ENCODE measurements at places on chromosomes 13 and 19.

DNA sequence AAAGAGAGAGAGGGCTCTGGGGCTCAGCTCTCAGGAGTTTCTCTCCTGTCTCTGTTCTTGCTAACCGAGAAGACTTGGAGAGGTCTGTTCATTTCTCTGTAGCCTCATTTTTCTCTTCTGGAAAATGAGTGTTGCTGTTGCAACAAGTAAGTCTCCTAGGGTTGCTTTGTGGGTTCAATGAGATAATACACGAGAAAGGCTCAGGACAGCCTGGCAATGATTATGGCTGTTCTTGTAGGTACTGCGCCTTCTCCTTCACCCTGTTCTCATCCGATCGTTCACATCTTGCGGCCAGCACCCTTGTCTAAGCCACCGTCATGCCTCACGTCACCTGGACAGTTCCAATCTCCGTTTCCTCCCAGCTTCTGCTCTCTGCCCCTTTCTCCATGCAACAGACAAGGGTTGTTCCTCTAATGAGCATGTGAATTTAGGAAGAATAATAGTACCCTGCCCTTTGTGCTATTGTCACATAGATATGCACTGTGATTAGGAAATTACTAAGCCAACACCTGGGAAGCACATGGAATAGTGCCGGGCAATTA lies 4.2 kb downstream of the C5AR1 start:
- DNase-seq: no peak

GRCh38 chr13:79417741-79418140 lies 11.7 kb upstream of the RBM26 start:
- DNase-seq: no peak

DNA sequence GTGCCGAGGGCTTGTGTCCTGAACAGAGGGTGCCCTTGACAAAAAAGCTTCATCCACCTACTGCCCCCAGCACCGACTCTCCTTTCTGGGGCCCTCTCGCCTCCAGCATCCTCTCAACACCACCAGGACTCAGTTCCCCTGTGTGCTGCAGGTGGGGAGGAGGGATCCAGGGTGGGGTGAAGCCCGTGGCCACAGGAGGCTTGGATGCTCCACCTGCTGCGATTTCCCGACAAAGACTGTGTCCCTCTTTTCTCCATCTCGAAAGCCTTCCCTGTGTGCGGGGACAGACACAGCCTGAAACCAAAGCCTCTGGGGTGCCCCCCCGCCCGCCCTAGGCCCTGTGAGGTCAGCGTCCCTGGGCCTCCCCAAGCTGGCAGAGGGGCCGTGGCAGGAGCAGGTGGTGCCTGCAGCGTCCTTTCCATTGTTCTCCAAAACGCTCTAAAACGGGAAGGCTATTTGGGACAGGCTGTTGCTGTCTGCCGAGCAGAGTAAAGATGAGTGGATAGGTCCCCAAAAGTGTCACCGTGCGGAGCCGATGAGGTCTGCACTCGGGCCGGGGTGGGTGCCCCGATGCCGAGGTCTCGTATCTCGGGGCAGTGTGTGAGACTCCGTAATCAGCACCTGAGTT lies 185.7 kb downstream of the PTPRS start:
- no peak for DNase-seq

DNA sequence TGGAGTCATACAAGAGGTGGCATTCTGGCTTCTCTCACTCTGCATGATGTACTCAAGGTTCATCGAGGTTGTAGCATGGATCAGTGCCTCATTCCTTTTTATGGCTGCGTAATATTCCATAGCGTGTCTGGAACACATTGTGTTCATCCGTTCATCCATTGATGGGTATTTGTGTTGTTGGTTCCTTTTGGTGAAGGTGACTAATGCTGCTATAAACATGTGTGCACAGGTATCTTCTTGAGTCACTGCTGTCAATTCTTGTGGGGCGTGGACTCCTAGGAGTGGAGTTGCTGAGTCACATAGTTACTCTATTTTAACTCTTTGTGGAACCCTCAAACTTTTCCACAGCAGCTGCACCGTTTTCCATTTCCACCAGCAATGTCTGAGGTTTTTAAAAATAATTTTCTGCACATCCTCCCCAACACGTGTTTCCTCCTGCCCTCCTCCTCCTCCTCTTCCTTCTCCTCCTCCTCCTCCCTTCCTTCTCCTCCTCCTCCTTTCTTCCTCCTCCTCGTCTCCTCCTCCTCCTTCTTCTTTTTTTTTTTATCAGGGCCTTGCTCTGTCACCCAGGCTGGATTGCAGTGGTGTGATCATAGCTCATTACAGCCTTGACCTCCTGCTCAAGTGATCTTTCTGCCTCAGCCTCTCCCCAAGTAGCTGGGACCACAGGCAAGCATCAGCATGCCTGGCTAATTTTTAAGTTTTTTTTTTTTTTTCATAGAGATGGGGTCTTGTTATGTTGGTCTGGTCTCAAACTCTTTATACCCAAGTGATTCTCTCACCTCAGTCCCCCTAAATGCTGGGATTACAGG lies 2.0 kb upstream of the TMEM221 start:
- no peak for DNase-seq

- no peak for DNase-seq
These were observed 110.2 kb downstream of the RAP2A start for GRCh38 chr13:97544031-97544765.

DNA sequence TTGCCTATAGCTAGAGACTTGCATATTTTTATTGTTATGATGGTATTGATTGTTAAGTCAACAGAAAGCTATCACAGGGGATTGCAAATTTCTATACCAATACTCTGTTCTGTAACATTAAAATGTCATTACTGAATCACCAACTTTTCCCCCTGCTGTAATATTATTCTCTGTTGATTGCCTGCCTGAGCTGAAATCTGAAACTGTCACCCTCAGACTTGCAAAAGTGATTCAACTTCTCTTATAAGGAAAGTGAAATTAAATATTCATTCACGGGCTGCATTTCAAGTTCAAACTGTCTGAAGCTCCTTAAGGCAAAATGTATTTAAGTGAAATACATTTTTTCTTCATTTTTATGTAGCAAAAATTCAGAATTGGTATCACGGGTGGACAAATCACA lies 723.2 kb downstream of the PCDH9 start:
- no peak for DNase-seq

GRCh38 chr19:31421856-31422255 lies 72.6 kb upstream of the TSHZ3 start:
- DNase-seq: no peak

DNA sequence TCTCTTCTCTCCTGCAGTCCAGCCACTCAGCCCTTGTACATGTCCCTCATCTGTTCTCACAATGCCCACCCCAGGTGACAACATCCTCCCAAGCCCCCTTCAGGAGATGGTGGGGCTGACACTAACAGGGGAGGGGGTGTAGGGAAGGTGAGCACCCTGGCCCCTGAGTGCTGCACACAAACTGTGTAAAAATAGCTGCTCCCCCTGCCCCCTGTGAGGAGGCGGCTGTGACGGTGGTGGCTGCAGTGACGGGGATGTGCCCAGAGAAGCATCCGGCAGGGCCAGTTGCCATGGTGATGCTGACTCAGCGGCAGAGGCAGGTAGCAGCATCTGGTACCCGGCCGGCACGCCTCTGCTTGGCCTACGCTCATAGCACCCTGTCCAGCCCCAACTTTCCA lies 13.0 kb upstream of the JUND start:
- DNase-seq: no peak

DNA sequence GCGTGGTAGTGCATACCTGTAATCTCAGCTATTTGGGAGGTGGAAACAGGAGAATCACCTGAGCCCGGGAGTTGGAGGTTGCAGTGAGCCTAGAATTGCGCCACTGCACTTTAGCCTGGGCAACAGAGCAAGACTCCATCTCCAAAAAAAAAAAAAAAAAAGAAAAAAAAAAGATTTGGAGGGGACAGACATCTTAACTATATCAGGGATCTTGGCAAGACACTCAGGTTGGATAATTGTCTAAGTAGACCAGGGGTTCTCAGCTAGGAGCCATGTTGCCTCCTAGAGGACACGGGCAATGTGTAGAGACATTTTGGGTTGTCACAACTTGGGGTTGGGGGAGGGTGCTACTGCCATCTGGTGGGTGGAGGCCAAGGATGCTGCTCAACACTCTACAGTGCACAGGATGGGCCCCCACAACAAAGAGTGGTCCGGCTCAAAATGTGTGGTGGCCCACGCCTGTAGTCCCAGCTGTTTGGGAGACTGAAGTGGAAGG lies 1.9 kb upstream of the ZNF580 start:
- DNase-seq: no peak

GRCh38 chr19:1105008-1105872 lies 1.4 kb downstream of the GPX4 start:
- no peak for DNase-seq

DNA sequence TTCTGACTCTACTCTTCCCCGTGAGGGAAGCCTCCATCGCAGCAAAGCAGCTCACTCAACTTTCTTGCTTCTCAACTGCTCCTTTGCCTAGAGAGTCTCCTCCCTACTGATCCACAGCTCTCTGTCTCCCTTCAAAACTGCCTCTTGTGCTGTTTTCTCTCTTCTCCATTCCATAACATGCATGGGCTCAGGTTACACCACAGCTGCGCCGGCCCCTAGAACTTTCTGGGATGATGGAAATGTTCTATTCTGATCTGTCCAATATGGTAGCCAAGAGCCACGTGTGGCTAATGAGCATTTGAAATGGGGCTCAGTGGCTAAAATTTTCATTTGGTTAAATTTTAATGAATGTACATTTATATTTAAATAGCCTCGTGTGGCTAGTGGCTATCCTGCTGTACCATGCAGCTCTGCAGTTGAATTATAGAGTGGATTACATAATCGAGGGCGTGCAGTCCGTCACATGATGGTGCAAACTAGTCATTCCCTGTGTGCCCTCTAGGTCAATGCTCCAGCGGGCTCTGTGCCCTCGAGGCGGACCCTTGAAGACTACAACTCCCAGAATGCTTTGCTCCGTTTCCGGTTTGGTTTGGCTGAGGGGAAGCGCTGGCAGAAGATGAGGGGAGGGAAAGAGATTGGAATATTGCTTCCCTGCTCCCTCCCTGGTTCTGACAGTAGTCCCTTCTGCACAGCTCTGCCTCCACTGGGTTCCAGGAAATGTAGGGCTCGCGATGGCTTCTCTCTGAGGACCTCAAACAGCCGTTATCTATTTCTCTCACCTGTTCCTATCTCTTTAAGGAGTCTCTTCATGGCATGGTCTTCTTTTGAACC lies 109.8 kb downstream of the CACNA1A start:
- no peak for DNase-seq

DNA sequence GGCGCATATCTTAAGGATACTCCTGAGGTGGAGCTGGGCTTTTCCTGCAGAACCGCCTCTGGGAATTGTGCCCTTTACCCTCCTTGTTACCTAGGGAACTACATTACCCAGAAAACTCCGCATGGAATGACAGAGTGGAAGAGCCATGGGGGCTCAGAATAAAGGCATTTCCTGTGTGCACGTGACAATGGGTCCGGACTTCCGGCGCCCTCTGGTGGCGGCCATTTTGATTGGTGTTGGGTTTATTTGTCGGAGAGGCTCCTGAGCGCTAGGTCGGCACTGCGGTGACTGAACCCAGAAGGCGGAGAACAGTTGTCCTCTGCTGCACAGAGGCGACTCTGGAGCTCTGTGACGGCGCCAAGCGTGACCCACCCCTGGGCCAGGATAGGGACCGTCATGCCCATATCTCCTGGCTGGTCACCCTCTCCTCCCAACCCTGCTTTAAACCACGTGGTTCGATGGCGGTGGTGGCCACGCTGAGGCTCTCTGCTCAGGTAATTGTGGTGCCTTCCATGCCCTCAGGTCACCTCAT lies at the start of gene ZNF587B:
TSS of gene ZNF587B (plus strand) at position 229 of the 532 bp plus-strand sequence. CDS start at position 459, 230 bp downstream.
- DNase-seq: no peak

DNA sequence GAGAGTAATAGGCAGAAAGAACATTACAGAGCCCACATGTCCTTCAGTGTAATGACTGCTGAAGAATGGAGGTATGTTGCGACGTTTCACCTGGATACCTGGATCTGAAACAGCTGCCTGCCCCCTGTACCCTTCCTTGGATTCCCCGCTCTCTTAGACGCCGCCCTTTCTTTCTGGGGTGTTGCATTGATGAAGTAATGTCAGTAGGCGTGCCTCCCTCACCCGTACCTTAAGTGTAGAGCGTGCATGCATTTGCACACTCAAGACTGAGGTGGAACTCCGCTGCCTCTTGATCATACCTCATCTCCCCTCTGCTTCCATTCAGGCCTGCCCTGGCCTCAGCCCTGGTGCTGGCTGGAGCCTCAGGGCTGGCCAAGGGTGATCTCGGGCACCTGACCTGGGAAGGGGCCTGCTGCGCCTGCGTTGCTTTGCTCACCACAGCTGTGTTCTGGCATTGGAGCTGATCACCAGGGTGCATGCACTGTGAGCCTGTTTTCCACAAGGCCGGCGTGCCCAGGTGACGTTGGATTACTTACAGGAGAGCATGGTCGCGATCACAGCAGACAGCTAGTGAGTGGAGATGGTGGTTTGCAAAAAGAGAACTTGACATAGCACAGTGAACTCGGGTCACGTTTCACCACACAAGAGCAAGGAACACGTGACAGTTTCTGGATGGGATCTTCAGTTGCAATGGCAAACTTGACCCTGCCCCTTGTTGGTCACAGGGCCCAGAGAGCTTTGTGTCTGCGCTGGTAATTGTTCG lies 99.0 kb downstream of the ARHGEF7 start:
- DNase-seq: no peak

DNA sequence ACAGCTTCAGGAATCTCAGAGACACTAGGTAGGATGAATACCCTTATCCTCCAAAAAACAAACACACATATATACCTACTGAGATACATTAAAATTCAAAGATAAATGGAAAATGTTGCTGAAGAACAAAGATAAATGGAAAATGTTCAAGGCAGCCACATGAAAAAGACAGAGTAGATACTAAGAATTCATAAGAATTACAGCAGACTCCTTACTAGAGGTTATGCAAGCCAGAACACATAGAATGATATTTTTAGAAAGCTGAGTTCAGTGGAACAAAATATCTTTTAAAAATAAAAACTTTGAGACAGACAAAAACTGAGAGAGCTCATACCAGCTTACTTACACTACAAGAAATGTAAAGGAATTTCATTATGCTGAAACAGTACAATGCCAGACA lies 35.6 kb downstream of the UCHL3 start:
- DNase-seq: no peak

GRCh38 chr19:35311901-35312665 lies 16.9 kb upstream of the CD22 start:
- no peak for DNase-seq

DNA sequence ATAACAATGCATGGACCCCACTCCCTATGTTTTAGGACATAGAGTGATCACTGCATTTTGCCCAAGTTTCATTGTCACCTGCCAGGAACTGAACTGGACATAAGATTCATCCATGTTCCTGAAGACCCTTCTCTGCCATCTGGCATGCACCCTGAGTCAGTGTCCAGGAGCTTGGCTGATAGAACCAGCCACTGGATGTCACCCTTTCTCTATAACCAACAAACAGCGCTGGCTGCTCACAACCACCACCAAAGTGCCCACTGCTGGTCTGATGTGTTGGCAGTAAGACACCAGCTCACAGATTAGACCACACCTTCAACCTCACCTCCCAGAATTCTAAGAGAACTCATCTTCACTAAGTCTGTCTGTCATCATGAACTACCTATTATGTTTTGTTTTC lies 333.4 kb downstream of the ITGBL1 start:
- peak; percentile 60 for DNase-seq

GRCh38 chr13:52156724-52157261 lies 2.6 kb downstream of the NEK3 start:
- no peak for DNase-seq

- no peak for DNase-seq
These were observed 4.2 kb upstream of the RPS11 start for GRCh38 chr19:49491804-49492572.

Data from NCI-H446 treated with DMSO at 0.1 percent for 48 hours (cell line).